Body of pancreas (tissue), 4 donors: ENCODE measurements at places on chromosomes 4 and X.

DNA sequence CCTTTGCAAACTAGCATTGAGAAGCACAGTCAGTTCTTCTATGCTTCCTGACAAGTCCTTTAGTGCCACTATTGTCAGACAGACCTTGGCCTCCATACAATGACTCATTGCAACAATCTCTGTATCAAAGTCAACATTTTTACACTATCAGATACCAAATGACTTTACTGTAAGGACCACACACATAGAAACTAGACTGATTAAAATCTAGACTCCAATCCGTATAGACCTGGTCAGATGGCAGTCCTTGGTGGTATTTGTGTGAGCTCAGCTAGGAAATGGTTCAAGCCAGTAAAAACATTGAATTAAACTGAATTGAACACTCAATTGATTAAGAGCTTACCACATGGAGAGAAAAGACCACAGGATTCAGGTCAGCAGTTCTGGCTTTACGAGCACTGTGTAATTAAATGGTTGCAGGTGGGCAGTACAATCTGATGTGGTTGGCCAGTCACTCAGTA, 549.8 kb upstream of the LCORL start:
- DNase-seq: no peak

DNA sequence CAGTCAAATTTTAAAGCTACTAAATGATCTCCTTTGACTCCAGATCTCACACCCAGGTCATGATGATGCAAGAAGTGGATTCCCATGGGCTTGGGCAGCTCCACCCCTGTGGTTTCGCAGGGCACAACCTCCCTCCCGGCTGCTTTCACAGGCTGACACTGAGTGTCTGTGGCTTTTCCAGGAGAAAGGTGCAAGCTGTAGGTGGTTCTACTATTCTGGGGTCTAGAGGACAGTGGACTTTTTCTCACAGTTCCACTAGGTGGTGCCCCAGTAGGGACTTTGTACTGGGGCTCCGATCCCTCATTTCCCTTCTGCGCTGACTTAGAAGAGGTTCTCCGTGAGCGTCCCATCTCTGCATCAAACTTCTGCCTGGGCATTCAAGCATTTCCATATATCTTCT, 845.2 kb downstream of the PCDH18 start:
- no peak for DNase-seq

DNA sequence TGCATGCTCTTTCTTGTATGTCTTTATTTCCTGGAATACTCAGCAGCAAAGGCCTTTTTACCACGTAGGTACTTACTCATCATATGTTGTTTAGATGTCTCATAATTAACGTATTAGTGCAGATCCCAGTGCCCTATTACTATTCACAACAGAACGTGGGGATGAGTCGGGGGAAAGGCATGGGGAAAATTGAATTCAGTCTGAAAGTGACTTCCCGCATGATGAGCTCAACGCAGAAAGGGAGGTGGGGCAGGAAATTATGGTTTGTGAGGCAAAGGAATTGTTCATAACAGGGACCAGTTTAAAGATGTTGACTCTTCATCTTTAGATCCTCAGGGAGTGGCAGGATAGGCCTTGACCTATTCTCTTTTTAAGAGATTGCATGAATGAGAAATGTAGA, 2.0 kb upstream of the TMPRSS11D start:
- DNase-seq: no peak

GRCh38 chr4:87109121-87109520, 111.3 kb downstream of the KLHL8 start:
- no peak for DNase-seq

GRCh38 chr4:44448521-44449461, at the start of gene KCTD8:
Gene KCTD8, minus strand, starts transcription at chr4:44448809.
- DNase-seq: peak; percentile 84

- DNase-seq: no peak
These were observed 421.5 kb upstream of the EPHA5 start for GRCh38 chr4:66091786-66092185.

GRCh38 chr4:151887031-151887815, 126.4 kb upstream of the GATB start:
- no peak for DNase-seq

- no peak for DNase-seq
These were observed 211.5 kb downstream of the KDR start for GRCh38 chr4:54913751-54914526.

- no peak for DNase-seq
These were observed 22.5 kb downstream of the NFXL1 start for GRCh38 chr4:47891928-47892327.

DNA sequence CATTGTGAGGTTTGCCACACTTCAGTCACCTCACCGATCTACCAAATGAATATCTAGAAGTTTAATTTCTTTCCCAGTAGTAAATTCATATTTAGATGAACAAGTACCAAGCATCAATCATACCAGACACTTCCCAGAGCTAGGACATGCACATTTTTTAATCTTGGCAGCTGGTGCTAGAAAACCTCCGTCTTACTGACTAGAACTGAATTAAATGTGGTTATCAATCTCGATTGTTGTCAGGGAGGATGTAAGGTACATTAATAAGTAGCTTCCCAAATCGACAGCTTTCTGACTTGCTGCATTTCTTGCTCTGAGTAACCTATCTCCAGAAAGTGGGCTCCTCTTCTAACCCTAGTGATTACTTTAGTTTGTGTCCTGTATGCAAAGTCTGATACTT, 34.4 kb downstream of the VEGFC start:
- DNase-seq: no peak

GRCh38 chr4:2750719-2751605, 5.2 kb downstream of the TNIP2 start:
- DNase-seq: no peak

- no peak for DNase-seq
These were observed 1015.7 kb downstream of the FSTL5 start for GRCh38 chr4:161148051-161148450.

- no peak for DNase-seq
These were observed 21.2 kb upstream of the TBC1D9 start for GRCh38 chr4:140777386-140777785.

GRCh38 chrX:14027511-14028019, 2.1 kb downstream of the GEMIN8 start:
- no peak for DNase-seq

DNA sequence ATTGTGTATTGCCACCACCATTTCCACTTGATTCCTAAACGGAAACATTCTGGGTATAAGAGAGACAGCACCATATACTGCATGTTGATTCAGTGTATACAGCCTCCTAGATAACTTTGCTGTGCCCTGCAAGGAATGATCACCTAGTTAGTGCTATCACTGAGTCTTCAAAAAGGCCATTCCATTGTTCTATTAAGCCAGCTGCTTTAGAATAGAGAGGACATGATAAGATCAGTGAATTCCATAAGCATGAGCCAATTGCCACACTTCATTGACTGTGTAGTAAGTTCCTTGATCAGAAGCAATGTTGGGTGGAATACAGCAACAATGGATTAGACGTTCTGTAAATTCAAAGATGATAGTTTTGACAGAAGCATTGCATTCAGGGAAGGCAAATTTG, 1047.3 kb downstream of the PCDH18 start:
- no peak for DNase-seq

DNA sequence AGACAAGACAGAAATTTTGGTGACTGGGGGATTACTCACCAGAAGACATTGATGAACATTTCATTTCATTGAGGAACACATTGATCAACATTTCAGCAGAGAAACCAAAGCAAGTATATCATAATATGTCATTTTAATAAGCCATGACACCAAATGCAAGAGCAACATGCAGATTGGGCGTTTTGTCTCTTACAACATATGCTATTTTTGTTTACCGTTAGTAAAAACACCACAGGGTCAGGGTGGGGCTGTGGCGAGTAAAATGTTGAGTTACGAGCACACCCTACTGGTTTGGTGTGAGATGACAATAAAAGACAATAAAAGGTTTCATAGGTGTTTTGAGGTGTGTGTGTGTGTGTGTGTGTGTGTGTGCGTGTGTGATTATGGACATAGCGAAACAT, 294.5 kb downstream of the PDGFC start:
- peak; percentile 9 for DNase-seq

GRCh38 chrX:53481816-53482465, 47.8 kb upstream of the HSD17B10 start:
- peak; percentile 74 for DNase-seq

GRCh38 chr4:188958346-188958745, 819.1 kb downstream of the TRIML1 start:
- no peak for DNase-seq

DNA sequence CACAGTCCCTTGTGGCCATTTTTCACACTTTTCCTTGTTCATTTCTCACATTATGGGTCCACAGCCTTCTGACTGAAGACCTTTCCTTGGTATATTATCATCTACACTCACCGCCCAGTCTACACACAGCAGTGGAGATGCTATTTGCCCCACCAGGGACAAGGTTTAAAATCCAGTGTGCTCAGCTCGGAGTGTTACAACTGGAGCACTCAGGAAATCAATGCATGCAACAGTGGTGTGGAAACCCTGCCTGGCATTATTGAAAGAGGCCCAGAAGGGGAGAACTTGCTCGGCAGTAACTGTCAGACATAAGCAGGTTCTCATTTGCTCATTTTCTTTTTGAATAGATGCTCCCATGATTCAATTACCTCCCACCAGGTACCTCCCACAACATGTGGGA, 340.9 kb downstream of the DHRSX start:
- no peak for DNase-seq

DNA sequence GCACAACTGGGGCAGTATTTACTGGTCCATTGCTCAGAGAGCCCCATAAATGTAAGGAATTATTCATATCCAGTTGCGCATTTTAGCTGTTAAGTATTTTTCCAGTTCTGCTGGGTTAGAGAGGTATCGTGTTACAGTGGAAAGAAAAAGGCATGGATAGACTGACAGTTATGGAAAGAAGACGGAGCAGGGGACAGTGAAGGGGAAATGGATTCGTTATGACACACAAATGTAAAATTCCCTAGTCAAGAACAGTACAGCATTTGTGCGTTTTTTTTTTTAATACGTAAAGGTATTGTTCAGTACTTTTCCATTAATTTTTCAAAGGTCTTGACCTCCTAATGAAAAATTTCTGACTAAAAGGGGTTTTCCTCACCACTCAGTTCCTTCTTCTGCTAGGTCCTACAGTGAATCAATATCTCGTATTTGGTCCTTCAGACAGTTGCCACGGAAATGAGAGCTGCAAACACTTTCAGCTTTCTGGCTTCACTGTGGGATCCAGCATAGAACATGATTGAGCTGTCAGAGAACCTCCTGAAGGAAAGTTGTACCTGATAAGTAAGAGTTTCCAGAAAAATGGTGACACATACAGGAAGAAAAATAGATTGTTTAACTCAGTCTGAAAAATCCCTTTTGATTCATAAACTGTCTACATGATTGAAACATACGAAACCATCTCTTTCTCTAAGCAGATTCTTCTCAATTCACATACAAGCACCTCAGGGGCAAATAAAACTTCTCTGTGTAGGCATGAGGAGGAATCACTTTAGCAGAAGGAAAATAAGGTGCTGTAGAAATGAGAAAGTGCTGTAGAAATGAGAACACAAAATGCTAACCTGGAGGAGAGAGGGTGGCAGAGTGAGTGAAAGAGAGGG, 21.8 kb upstream of the BBS12 start:
- no peak for DNase-seq

- no peak for DNase-seq
These were observed 95.6 kb downstream of the ADAMTS3 start for GRCh38 chr4:72473434-72473900.

DNA sequence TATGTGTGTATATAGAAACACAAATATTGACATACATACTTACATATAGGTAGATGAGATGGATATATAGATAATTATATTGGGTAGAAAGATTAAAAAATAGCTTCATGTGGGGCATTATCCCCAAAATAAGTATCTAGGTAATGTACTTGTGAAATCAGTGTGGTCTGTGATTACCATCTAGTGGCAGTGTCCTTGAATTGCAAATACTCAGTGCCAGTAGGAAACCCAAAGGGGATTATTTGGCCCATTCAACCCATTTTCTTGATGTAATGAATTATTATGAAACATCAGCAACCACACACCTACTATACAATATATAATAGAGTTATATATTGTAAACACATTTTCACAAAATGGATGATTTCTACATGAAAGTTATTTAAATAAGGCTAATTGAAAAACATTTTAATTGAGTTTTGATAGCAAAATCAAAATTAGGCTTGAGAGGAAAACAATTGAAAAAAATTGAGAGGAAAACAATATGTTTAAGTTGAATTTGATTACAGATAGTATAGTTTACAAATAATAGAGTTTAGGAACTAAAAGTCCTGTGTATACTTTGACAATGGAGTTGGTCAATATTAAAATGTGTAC, 389.4 kb downstream of the GALNTL6 start:
- no peak for DNase-seq
